ENCODE measurements at places on chromosomes 3 and 15.

GRCh38 chr15:99105514-99106341 is 848 bp downstream of the SYNM start:
- no peak for DNase-seq

DNA sequence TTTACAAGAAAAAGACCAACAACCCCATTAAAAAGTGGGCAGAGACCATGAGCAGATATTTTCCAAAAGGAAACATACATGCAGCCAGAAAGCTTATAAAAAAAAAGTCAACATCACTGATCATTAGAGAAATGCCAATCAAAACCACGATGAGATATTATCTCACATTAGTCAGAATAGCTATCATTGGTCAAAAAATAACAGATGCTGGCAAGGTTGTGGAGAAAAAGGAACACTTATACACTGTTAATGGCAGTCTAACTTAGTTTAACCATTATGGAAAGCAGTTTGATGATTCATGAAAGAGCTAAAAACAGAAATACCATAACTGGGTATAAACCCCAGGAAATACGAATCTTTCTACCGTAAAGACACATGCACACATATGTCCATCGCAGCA is 76.3 kb downstream of the SUCNR1 start:
- no peak for DNase-seq

DNA sequence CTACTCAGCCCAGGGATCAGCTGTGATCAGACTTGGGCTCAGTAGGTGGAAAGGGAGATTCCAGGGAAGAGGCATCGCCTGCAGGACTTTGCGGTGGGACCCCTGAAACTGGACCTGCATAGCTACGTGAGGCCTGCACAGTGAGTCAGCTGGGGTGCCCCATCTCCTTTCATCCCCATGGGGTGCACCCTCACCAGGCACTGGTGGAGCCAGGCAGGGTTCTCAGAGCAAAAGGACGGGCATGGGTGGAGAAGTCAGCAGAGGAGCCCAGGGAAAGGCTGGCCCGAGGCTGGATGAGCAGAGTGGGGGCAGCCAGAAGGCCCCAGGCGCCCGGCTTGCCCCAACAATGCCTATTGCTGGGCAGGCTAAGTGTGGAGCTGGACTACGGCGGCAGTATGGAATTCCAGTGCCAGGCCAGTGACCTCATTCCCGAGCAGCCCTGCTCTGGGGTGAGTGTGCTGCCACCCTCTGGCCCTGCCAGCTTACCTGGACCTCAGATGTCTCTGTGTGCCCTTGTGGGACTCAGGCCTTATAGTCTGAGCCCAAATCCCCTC is 19.7 kb downstream of the ACAA1 start:
- no peak for DNase-seq

- DNase-seq = no peak
These were observed 313.1 kb downstream of the SV2B start for GRCh38 chr15:91413142-91413541.

GRCh38 chr3:110788794-110789193 is 282.8 kb upstream of the NECTIN3 start:
- no peak for DNase-seq

DNA sequence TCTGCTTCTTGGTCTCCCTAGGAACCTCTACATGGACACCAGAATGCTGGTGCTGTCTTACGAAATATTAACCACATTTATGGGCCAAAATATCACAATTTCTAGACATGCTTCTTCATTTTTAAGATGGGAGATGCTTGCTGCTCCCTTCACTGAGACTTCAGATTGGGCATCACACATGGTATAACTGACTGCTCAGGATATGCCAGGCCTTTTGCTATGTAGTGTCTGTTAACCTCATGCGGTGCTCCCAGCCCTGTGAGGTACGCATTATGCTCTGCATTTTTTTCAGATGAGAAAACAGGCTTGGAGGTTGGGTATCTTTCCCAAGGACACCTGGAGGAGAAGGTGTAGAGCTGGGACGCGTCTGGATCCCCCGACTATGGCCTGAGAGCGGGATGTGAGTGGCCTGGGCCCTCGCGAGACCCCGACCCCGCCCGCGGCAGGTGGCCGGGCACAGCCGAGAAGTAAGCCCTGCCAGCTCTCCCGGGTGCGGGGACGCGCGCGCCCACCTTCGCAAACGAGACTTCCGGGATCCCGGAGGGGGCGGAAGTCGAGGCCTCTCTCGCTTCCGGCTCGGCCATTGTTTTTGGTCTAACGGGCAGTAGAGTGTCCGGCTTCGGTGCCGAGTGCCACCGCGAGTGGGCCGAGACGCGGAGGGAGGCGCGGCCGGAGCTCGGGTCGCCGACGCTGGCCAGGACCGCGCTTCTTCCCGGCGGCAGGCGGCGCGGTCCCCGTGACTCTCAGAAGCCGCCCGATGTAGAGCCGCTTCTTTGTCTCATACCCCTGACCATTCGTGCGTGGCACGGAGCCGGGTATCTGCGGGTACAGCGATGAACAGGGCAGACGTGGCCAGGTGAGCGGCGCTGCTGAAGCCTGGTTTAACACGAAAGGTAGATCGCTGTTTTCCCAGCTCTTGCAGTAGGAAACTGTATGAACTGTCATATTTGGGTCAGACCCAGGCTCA is at the start of gene ZKSCAN7:
ZKSCAN7 (plus strand) TSS at position 568 of the 967 bp plus-strand sequence. CDS start 1,855 bp downstream, outside the sequence.
- peak; percentile 22 for DNase-seq
